Renal pelvis (tissue), 12 donors: ENCODE measurements at places on chromosomes 2 and 18. TPM values are rescaled to one million over a fixed set of nuclear protein-coding genes. Genes with fewer than 3 reads are reported as not detected.

DNA sequence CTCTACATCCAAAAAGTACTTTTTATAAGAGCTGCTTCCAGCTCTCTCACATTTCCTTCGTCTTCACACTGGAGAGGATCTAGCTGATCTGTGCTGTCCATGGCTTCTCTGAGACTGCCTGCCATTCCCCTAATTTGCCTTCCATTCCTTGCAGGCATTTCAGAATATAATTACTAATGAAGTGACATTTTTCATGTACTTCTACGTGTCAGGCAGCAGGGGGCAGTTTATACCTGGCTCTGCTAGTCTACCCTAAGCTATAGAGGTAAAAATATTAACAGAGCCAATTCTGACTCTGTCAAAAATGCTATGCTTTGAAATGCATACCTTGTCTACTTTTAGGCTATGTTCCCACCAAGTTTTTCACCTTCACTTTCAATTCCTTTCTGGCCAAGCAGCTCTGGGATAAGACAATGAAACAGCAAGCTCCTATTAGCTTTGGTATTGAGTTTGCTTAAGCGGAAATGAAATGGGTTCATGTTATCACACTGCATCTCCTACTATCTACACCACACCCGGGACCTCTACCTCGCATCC lies 81.9 kb downstream of the MEP1B start:
- no peak for DNase-seq

G6PC2 gene
- not detected for polyA plus RNA-seq

RHOB gene
- 69.8 TPM for polyA plus RNA-seq

DHRS9 gene
- polyA plus RNA-seq: 0.80 TPM

KHK gene
- polyA plus RNA-seq: 57.6 TPM
